ENCODE measurements at places on chromosomes 16 and 17.

DNA sequence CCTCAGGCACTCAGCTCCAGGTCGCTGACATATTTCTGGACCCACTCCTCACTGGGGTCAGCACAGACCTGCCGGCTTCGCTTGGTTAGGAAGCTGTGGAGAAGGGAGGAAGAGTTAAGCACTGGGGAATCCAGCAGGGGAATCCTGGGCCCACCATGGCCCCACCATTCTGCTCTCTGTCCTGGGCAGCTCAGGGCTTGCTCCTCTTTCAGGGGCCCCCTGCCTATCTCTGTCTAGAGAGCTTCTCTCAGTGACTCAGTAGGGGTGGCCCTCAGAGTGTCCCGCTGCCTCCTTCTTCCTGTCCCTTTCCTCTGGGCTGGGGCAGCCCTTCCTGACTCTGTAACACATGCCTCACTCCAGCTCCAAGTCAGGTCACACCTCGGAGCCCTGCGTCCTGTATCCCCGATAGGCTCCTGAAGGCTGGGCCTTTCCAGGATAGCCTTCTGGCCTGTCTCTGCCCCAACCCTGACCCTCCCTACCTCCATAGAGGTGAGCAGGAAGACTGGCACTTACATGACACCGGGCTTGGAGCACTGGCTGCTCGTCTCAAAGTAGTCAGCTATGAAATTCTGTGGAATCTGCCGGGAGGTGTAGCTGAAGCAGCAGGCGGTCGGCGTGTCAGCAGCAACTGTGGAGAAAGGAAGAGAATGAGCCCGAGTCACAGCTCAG is 1.1 kb downstream of the CCL3 start:
- no peak for DNase-seq

DNA sequence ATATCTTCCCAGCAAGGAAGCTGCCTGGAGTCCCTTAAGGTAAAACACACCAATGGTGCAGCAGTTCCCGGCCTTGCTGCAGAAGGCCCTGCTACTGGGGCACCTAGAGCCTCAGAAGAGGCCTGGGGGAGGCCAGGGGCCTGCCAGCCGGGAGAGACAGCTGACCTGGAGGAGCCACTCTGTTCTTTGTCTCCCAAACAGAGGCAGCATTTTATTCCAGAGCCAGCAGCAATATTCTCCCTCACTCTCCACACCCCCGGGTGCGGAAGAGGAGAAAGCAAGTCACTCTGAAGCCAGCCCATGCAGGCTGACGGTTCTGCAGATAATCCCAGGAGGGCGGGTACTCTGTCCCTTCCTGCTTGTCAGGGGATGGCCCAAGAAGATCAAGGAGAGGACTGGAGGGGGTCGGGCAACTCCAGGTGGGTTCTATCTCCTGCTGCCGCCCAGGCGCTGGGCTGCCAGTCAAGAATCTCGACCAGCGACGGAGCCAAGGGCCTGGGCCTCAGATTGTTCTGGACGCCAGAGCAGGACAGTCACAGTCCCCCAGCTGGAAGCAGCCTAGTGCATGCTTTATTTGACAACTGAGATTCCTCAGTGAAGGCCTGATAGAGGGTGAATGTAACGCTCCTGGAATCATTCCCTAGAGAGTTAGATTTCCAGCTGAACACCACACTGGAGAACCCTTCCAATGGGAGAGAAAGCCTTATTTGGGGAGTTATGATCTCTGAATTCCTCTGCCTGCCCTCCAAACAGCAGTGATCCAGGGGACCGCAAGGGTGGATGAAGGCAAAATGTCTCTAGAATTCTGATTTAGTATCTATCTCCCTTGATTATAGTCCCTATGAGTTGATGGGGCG is 1.1 kb upstream of the KIFC3 start:
- no peak for DNase-seq

GRCh38 chr17:75652934-75653549 is 13.9 kb downstream of the RECQL5 start:
- peak; percentile 90 for DNase-seq

- peak; percentile 74 for DNase-seq
Observed at GRCh38 chr17:31095236-31096105, 694 bp downstream of the NF1 start.

DNA sequence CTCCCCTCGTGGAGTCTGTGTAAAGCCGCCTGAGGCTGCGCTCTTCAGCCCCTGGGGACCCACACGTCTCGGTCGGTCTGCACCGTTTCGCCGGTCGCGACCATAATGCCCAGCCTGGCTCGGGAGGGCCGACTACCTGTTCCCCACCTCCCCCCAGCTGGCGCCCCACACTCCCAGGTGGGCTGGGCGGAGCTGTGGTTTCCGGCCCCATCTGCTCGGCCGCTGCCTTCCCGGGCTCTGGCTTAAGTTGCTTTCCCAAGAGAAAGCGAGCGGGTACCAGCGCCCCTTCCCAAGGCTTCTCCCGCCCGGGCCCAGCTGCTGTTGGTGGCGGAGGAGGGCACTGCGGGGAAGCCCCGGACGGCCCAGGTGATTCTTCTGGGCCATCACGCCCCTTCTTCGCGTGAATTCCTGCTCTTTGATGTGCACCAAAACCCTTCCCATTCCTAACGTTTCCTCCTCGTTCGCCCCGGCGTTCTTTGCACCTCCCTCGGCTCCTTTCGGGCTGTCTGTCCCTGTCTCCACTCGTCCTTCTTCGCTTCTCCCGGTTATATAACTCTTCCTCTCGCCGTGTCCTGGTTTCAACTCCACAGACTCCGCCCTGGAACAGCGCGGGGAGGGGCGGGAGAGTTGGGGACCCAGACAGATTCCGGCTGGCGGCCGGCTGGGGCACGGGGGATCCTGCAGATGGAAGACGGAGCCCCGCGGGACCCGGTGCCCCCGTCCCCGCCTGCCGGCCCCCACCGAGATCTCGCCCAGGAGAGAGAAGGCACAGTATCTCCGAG is 2.0 kb downstream of the KDM6B start:
- no peak for DNase-seq

DNA sequence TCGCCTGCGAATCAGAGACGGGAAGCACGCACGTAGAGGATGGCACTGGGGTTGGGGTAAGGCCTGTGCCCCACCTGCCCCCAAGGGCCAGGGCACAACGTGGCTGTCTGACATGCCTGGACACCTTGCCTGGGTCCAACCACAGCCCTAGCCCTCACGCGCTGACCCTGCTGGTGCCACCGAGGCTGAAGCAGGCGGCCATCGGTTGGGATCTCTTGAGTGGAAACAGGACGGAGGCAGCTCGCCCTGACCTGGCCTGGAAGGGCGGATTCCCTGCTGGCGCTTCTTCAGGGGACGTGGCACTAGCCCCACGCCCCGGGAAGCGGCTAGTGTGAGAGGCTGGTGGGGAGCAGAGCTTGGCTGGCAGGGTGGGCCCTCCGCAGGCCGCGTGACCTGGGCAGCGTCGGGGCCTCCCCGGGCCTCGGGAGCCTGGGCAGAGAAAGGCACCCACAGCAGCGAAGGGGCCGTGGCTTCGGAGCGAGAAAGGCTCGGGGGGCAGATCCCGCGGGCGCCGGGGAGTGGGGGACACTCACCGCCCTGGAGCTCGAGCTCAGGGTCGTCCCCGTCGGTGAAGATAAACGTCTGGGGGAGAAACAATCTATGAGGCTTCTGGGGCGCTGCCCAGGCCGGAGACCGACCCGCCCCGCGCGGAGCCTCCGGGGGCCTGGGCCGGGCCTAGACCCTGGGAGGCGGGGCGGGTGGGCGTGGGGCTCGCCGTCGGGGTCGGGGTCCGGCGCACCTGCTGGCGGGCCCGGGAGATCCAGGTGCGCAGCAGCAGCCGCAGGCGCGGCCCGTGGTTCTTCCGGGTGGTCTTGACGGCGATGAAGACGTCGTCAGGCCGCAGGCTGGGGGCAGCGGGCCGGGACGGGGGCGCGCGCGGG is 610 bp downstream of the RFNG start:
- peak; percentile 81 for DNase-seq

DNA sequence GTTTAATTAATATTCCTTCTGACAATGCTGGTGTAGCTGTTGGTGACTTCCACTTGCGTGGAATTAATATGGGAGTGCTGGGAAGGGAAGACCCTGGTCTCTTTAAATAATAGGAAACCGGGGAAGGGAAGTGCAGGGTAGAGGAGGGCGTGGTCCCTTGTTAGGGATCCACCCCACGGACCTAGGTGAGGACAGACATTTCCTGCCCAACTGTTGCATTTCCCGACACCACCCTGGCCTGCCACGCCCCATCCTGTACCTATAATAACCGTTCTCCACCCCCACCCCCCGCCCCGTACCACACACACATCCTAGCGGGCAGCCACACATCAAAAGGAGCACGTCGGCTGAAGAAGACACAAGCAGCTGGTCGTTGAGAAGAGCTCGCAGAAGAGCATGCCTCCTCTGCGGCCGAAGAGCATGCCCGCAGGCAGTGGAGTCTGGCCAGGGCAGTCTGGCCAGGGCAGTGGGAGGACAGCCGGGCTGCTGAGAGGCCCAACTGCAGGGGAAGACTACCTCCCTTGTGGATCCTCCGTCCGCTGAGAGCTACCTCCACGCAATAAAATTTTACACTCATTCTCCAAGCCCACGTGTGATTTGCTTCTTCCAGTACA is 36.8 kb upstream of the MMD start:
- no peak for DNase-seq

DNA sequence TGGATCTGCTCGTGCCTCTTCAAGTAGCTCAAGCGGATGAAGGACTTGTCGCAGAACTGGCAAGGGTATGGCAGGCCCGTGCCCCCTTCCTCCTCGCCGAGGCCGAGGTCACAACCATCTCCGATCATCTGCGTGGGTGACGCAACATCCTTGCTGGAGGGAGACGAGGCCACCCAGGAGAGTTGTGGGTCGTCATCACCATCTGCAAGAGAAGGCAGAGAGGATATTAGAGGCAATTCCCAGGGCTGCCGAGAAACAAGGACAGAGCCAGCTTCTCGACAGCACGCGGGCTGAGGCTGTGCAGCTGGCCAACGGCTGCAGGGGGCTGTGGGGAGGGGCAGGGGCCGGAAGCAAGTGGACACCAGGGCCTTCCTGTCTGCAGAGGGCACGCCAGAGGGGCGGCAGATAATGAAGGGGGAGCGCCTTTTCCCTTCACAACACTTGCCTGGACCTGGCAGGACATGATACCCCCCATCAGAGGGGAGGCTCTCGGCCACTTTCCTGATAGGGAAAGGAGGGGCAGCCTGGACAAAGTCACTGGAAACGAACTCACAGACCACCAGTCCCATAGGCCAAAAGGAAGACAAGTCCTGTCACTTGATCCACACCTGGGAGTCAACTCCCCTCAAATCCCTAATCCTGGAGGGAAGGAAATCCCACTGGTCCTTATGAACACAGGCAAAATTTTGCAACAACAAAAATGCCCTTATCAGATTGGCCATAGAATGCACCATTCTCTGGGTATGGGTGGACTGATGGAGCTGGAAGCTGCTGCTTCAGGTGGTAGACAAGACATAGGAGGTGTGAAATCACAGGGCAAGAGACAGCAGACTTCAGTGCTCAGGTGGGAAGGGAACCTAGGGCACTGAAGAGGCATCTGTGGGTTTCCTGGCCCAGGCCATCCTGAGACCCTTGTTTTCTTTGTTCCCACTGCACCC is 217.0 kb downstream of the ZNF423 start:
- DNase-seq, result no peak

GRCh38 chr17:8711291-8711690 is 33.3 kb downstream of the CCDC42 start:
- DNase-seq, result no peak

DNA sequence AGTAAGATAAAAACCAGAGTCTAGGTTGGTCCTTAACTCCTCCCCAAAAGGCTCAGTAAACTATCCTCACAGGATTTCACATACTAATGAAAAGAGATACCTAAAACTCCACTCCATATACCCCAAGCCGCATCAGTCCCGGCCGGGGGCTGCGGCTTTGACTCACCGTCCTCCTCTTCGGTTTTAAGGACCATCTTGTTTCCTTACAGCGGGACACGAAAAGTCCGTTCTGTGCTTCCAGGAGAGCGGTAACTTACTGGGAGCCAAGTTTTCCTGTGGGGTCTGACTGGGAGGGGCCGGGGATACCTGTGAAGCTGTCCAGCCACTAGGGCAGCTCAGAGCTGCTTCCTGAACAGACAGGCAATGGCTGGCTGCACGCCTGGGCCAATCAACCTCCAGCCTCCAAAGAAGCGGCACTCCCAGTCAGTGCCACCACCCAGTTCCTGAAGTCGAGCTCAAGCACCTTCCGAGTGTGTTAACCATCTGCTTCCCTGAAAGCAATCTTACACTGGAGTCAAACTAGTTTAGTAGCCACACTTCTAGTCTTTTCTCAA is 45.5 kb downstream of the CYTH1 start:
- DNase-seq, result peak; percentile 74

- peak; percentile 85 for DNase-seq
Observed at GRCh38 chr17:44115585-44116415, 7.6 kb downstream of the HDAC5 start.

DNA sequence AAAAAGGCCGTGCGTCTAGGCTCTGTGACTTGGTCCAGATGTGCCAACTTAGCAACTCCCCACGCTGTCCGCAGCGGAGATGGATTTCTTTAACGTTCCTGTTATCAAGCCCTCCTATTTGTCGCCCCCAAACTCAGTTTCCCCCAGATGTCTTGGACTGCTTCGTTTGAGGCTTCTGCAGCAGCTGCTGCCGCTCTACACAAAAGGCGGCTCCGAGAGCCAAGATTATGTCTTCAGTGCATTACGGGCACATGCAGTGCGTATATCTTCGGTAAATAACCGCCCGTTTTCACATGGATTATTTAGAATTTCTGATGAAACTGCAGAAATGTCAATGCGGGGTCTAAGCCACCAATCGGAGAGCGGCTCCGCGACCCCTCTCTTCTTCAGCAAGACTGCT is 240.6 kb upstream of the ZFHX3 start:
- no peak for DNase-seq
